ENCODE measurements at places on chromosomes 2 and 18.

GRCh38 chr2:200247494-200247893 is 59.0 kb upstream of the SPATS2L start:
- peak; percentile 82 for DNase-seq

GRCh38 chr18:23479829-23480505 is 23.3 kb upstream of the RMC1 start:
- DNase-seq: no peak

- DNase-seq: no peak
Measured at GRCh38 chr2:126859631-126860030, 39.1 kb upstream of the TEX51 start.

DNA sequence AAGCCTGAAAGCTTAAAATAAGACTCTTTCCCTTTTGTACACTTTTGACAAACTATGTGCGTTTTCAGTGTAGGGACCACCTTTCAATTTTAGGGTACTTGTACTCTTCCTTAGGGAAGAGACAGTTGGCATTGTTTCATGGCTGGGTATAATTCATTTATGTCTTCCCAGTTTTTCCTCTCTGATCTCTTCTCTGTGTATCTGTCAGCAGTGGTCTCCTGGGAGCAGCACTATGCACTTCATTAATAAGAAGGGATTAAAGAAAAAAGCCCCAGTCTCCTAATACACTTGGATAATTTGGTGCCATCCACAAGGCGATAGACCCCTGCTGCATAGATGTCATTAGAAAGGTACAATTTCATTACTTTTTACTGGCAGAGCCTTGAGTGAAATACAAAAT is 12.1 kb downstream of the AQP4 start:
- DNase-seq: no peak
